Adrenal gland (tissue), 19 donors: ENCODE measurements at places on chromosomes 3 and 15. TPM values are rescaled to one million over a fixed set of nuclear protein-coding genes. Genes with fewer than 3 reads are reported as not detected.

GRCh38 chr3:155158346-155159037 is 78.4 kb downstream of the MME start:
- H3K27me3 ChIP-seq: no peaks in the 10 kb centered on the region
- H3K27ac ChIP-seq: no peak overlapping the region
- H3K4me3 ChIP-seq: no peak overlapping the region
- no peaks in the 10 kb centered on the region for H3K4me1 ChIP-seq

DNA sequence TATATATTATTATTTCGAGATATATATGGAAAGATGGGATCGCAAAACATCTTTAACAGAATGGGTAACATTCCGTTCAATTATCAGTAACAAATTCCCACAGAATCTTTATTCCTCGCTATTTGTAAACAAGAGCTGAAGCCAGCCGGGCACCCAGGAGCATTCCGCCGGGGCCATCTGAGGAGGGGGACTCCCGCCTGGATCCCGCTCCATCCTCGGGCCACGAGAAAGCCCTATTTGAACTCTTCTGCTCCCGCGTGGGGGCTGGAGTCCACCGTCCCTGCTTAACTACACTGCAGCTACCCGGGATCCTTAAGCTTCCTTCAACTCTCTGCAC is 687 bp downstream of the GPR176 start:
- peak overlapping the region; percentile 10 for H3K4me3 ChIP-seq
- no peak for DNase-seq
- H3K36me3 ChIP-seq: no peaks in the 10 kb centered on the region
- H3K27ac ChIP-seq: no peak overlapping the region
- peaks cover 8% of the 10 kb centered on the region for H3K27me3 ChIP-seq

DNA sequence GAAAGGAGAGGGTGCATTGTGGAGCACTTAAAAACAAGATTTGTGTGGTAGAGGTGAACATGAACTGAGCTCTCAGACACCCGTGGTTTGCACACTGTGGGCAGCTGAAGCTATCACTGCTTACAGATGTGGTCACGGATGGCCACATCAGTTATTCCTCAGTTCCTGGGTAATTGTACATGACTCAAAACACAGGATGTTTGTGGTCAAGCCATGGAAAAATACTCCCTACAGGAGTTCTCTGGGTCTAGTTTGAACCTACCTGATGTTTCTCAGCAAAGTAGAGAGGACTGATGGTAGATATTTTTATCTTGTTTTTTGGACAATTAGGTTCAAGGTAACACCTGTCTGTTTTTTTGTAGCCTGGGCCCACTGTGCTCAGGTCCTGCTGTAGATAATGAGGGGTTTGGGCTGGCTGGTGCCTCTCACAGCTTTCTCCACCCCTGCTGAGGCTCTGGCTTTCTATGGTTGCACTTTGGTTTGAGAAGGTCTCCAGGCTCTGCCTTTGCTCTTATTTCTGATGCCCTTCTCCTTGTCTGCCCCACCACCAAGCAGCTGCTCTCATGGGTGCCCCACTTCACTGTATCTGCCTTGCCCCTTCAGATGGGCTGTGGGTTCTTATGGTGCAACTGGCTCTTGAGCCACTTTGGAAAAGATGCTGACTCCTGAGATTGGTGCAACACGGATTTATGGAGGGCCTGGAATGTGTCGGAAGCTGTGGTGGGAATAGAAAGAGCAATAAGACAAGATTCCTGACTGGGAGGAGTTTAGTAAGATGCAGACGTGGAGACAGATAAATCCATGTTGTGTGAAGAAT is 40.1 kb downstream of the CDCP1 start:
- no peaks in the 10 kb centered on the region for H3K27me3 ChIP-seq
- no peak overlapping the region for H3K4me3 ChIP-seq
- no peak for DNase-seq
- H3K36me3 ChIP-seq: no peaks in the 10 kb centered on the region
- H3K4me1 ChIP-seq: no peaks in the 10 kb centered on the region
- H3K27ac ChIP-seq: no peak overlapping the region

DNA sequence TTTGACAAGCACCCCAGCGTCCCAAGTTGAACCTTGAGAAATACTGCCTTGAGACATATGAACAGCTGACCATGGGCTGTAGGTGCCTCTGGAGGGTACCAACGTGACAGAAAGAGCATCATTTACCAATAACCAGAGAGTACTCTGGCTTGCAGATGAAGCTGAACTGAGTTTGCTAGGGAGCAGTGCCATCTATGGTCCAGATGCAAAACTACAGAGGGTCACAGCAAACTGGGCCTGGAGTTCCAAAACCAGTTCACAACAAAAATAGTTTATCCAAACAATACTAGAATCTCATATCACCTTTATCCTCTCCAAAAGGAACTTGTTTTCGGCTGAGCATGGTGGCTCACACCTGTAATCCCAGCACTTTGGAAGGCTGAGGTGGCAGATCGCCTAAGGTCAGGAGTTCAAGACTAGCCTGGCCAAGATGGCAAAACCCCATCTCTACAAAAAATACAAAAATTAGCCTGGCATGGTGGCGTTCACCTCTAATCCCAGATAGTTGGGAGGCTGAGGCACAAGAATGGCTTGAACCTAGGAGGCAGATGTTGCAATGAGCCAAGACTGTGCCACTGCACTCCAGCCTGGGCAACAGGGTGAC is 69.3 kb downstream of the CHAC1 start:
- peak; percentile 38 for DNase-seq
- H3K4me1 ChIP-seq: peaks cover 14% of the 10 kb centered on the region
- H3K27ac ChIP-seq: no peak overlapping the region
- H3K36me3 ChIP-seq: peaks cover 23% of the 10 kb centered on the region

IL20RB gene
- 1.1 TPM for polyA plus RNA-seq

PAQR9 gene
- polyA plus RNA-seq: 0.20 TPM

IGSF10 gene
- polyA plus RNA-seq: 5.6 TPM
